Fibroblast of upper back skin (primary cell): ENCODE measurements at places on chromosomes 1 and 21.

DNA sequence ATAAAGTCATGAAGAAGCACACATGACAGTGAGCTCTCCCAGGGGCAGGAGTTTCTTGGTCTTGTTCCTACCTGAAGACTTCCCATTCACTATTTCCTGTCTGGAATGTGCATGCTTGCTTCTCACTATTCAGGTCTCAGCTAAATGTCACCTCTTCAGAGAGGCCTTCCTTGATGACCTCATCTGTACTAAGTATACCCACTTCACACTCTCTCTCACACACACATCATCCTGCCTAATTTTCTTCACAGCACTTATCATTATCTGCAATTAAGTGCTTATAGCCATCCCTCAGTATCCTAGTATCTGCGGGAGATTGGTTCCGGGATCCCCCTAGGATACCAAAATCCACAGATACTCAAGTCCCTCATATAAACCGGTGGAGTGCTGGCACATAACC lies 146.4 kb upstream of the IVNS1ABP start:
- DNase-seq = no peak

DNA sequence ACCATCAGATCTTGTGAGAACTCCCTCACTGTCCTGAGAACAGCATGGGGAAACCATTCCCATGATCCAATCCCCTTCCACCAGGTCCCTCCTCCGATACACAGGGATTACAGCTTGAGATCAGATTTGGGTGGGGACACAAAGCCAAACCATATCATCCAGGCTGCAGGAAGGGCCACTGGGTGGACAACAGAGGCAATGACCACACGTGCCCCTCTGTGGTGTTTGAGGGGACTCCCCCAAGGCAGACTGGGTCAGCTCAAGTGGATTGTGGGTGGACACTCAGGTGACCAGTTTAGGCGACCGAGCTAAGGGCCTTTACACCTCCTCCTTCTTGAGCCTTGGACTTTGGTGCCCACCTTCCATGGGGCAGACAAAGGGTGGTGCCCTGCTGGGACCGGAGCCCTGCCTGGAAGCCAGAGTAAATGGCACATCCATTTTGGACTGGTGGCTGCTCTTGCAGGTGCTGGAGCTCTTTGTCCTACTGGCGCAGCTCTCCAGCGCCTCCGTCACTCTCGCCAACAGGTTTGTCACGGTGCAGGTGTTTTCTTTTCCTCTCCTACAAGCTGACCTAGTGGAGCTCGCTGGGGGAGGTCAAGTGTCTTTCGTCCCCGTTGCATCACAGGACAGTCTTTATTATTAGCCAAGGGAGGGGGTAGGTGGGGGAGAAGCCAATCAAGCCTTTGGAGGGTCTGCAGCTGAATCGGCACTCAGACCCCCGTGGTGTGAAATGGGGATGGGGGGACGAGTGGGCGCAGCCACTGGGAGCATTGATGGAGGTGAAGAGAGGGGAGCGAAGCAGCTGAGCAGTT lies 37.6 kb downstream of the CRYAA start:
- DNase-seq = no peak

GRCh38 chr1:107963008-107963407 lies 2.0 kb downstream of the VAV3 start:
- no peak for DNase-seq

DNA sequence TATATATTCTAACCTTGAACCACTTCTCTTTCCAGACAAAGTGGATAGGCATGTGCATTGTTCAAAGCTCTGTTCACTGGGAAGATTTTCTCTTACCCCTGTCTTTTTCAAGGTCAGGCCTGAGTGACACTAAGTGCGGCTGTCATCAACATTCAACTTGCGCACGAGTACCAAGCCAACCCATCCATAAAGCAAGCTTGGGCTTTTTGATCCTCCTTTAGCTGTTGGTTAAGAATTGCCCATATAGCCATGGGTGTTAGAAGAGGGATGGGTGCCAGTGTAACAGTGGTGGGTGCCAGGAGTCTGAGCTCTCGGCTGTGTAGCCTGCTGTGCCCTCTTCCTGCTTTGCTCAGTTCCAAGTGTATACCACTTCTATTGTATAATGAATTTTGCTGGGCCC lies 136.1 kb downstream of the GLUL start:
- DNase-seq = no peak

- DNase-seq = no peak
Observed at GRCh38 chr1:157955857-157956256, 37.6 kb upstream of the KIRREL1 start.

DNA sequence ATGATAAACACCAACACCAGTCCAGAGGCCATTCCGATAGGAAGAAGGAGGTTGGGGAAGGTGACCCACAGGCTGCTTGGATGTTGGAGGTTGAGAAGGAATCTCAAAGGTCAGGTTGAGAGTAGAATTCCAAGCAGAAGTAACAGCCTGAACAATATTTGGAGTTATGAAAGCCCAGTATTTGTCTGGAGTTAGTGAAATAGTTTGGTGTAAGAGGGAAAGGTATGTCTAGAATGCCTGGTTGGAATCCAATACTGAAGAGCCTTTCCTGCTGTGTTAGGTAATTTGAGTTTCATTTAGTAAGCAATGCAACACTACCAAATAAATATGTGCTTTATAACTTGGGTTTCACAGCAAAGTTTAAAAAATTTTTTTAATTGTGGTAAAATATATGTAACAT lies 70.5 kb upstream of the MCOLN3 start:
- peak; percentile 51 for DNase-seq

DNA sequence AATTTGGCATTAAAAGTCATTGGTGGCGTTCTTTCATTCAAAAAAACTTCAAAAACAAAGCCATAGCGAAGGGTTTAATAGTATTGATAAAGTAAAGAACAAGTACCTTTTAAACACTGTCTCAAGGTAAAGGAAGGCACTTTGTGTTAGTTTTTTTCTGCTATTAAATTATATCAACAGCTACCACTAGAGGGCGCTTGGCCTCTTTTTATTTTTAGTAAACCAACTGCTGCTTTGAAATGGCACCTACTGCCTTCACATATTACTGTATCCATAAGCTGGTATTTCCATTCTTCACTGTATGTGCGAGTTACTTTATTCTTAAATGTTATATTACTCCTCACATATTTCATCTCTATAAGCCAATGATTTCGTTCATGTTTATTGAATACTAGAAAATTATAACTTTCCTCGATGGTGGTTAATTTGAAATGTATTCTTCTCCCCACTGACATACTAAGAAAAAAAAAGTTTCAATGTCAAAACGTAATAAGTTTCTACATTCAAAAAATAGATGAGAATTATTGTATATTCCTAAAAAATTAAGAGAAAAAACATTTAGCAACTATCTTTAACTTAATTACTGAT lies 125.7 kb upstream of the CXADR start:
- DNase-seq = peak; percentile 67

DNA sequence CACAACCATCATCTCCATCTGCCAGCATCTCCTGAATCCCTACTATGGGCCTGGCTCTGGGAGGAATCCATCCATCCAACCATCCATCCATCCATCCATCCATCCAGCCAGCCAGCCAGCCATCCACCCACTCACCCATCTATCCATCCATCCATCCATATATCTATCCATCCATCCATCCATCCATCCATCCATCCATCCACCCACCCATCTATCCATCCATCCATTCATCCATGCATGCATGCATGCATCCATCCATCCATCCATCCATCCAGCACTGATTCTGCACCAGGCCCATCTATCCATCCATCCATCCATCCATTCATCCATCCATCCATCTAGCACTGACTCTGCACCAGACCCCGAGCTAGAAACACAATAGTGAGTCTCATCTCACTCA lies 141.3 kb upstream of the WNT4 start:
- DNase-seq = no peak

- peak; percentile 51 for DNase-seq
Observed at GRCh38 chr1:112673592-112674439, 643 bp upstream of the MOV10 start.

- no peak for DNase-seq
Observed at GRCh38 chr1:206855859-206856258, 9.6 kb upstream of the IL20 start.

DNA sequence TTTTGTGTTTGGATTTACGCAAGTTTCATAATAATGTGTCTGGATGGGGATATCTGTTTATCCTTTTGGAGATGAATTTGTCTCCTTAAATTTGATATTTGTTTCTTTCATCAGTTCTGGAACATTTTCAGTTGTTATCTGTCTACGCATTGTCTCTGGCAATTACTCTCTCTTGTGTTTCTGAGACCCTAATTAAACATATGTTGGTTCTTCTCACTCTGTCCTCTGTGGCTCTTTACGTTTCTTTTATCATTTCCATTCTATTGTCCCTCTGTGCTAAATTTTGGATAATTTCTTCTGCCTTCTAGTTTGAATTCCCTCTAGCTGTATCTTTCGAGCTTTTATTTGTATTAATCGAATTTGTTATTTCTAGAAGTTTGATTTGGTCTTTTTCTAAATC lies 17.5 kb upstream of the PRELP start:
- no peak for DNase-seq

GRCh38 chr21:45421846-45422775 lies 17.1 kb downstream of the COL18A1 start:
- DNase-seq = no peak

DNA sequence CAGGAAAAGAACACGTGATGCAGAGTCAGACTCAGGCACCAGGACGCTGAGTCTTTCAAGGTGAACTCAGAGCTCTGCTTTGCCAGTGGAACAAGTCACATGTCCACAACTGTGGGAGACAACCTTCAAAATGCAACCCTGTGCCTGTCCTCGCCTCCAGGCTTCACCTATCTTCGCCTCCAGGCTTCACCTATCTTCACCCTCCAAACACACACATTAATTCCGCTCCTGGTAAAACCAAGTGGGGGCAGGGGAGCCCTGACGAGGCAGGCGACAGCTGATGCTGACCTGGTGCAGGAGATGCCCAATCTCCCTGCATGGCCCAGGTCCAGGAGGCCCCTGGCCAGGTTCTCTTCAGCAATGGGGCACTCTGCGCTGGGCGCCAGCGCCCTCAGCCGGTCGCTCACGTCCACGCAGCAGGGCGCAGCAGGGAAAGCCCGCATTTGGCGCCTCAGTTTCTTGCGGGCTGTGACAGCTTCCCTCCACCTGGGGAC lies 28.0 kb upstream of the LSS start:
- DNase-seq = no peak

GRCh38 chr1:34245967-34246366 lies 69.3 kb downstream of the C1orf94 start:
- no peak for DNase-seq

GRCh38 chr21:40507978-40508377 lies 339.0 kb downstream of the DSCAM start:
- peak; percentile 88 for DNase-seq
